ENCODE measurements at places on chromosomes 1 and 21.

GRCh38 chr21:15148437-15148836 lies 83.6 kb upstream of the NRIP1 start:
- DNase-seq = no peak

GRCh38 chr1:219399446-219399845 lies 213.5 kb downstream of the ZC3H11B start:
- no peak for DNase-seq

GRCh38 chr1:204943495-204943894 lies 72.8 kb downstream of the NFASC start:
- DNase-seq = no peak

DNA sequence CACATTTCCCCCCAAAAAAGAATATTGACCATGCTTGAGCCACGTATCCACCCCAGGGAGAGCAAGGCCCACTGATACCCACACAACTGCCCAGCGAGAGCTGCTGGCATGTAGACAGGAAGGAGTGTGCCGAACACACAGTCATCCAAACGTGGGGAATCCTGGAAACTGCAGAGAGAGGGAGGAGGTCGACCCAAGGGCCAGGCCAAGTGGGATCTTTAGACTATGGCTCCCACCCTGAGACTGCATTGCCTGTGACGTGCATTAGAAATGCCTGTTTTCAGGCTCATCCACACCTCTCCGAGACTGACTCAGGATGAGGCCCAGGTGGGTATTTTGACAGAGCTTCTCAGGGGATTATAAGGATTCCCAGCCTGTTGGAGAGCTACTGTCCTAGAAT lies 25.9 kb downstream of the NIPAL3 start:
- no peak for DNase-seq

DNA sequence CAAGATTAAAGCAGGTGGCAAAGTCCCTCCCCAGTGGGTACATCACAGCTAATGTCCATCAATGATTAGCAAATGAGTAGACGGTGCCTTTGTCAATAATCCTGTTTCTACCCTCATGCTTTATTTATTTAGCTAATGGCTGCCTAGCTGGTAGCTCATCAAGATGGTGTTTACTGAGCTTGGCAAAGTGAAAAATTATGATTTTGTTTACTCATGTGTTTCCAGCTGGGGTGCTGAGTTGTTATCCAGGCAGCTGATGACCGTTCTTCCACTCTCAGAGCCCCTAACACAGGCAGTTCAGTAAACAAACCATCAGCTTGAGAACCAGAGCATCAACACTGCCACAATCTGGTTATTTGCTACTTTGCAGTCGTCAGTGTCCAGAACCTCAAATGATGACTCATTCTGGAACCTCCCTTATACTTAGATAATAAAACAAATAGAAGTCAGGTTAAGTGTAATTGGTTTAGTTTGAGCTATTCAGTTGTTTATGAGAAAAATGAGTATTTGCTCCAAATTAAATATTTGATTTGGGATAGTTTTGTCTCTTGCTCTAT lies 163.9 kb downstream of the ST6GALNAC5 start:
- no peak for DNase-seq

GRCh38 chr1:40980453-40981121 lies 1.1 kb downstream of the CTPS1 start:
- DNase-seq = no peak

- no peak for DNase-seq
Measured at GRCh38 chr1:20075345-20075744, 5.4 kb downstream of the PLA2G5 start.

GRCh38 chr1:1004780-1005697 lies 5.1 kb upstream of the HES4 start:
- no peak for DNase-seq

DNA sequence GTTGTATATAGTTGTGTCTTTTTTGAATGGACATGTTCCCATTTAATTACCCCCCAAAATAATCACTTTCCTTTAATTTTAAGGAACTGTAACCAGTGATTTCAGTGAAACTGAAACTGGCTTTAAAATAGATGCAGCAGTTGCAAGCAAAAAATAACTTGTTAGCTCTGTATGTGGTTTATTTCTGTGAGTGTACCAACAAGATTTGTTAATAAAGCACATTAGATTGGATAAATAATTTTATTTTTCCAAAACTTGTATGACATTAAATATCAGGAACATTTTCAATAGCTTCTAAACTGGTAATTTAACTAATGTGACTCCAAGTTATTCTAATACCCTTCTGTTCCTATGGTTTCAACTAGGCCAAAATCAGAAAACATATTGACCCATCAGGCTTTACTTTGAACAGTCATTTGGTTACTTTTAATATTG lies 184.3 kb upstream of the CACYBP start:
- no peak for DNase-seq

- DNase-seq = no peak
Measured at GRCh38 chr1:24406788-24407187, 6.8 kb downstream of the STPG1 start.

DNA sequence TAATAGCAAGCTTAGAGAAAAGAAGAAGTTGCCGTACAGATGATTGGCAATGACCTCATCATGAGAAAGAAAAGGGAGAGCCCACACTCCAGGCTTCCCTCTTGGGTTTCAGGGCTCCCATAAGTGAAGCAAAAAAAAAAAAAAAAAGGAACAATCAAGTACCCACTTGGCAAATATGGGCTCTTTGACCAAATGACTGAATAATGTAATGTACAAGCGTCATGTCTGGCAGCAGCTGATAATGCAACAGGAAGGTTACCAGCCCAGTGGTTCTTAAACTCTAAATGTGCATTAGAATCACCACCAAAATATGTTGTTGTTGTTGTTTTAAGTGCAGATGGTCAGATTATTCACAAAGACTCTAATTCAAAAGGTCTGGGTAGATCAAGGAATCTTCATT lies 13.5 kb downstream of the TNFSF4 start:
- no peak for DNase-seq

- DNase-seq = no peak
Measured at GRCh38 chr1:106961646-106962045, 94.8 kb upstream of the PRMT6 start.

GRCh38 chr1:240044620-240045019 lies 47.1 kb upstream of the FMN2 start:
- DNase-seq = no peak

DNA sequence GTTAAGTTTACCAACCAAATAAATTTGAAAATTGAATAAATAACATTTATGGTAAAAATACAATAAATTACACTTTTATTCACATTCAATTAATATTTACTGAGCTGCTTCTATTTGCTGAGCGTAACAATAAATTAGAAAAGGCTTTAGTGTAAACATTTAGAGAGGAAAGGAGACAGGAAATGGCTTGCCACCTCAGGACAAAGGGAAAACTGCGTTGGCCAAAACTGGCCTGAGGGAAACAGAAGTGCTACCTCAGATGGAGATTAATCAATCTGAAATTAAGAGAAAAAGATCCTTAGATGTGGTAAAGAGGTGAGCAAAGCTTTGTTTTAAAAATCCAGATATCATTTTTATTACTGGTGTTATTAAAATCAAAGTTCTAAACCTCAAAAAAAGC lies 128.0 kb downstream of the SLC44A5 start:
- DNase-seq = no peak

- no peak for DNase-seq
Measured at GRCh38 chr1:77632216-77632615, 50.2 kb downstream of the ZZZ3 start.

- no peak for DNase-seq
Measured at GRCh38 chr1:63934697-63935096, 160.9 kb downstream of the ROR1 start.

DNA sequence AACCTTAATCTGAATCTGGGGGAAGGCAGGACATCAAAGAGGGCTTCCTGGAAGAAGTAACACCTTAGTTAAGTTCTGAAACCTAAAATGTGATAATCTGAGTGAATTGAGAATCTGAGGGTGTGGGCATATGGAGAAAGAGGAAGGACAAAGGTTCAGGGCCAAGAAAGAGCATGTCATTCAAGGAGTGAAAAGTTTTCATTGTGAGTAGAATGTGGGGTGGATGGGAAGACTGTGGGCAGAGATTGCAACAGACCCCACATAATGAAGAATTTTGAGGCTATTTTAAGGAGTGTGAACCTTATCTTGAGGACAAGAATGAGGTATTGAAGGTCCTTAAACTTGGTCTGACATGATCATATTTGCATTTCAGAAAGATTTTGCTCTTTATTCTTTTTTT lies 227.2 kb downstream of the PTGER3 start:
- no peak for DNase-seq

- no peak for DNase-seq
Measured at GRCh38 chr1:17654519-17654918, 100.6 kb upstream of the ACTL8 start.

DNA sequence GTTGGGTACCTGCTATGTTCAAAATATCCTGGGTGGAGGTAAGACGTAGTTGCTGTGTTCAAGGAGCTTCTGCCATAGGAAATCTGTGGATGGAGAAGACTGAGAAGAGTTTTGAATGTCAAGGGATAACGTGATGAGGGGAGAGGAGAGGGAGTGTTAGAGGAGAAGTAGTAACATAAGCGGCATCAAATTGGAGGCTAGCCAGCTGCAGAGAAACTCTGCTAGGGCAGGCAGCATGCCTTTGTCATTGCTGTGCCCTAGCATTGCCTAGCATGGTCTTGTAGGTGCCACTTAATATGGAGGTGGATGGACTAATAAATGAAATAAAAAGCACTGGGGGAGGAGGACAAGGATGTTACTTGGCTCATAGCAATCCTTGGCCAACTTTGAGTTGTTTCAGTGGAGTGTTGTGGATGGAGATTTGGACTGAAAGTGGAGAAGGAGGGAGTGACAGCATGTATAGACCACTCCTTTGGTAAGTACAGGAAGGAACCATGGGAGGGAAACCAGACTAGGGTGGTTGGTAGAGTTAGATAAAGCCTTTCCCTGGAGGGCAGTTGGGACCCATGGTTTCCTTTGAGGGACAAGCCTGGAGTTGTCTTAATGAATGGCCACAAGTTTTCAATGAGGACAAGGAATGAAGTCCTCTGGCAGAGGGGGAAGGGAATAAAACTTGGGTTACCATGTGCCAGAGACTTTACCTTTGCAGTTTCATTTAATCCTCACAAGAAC lies 6.3 kb downstream of the VANGL1 start:
- no peak for DNase-seq

- no peak for DNase-seq
Measured at GRCh38 chr1:101166583-101167120, 70.2 kb upstream of the S1PR1 start.

Measured in cerebellar nuclear complex (tissue), 1 donor.